ENCODE measurements at places on chromosomes 4 and X.

- no peak for DNase-seq
Observed at GRCh38 chrX:16797358-16797757, 11.1 kb downstream of the TXLNG start.

DNA sequence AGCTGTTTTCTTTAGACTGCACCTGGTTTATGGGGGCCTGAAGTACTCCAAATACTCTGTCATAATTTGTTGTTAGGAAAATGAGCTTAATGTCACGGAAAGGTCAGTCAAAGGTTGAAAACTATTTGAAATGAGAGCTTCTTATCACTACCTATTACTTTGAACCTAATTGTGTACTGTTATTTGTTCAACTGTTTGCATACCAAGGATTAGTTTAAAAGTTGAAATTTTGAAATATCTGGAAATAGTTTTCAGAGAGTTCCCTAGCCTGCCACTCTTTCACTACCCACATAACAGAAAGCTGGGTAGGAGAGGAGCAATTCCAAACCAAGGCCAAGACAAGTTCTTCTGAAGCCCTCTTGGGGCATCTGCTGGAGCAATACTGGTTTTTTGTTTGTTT, 28.0 kb upstream of the AP1AR start:
- DNase-seq = no peak

DNA sequence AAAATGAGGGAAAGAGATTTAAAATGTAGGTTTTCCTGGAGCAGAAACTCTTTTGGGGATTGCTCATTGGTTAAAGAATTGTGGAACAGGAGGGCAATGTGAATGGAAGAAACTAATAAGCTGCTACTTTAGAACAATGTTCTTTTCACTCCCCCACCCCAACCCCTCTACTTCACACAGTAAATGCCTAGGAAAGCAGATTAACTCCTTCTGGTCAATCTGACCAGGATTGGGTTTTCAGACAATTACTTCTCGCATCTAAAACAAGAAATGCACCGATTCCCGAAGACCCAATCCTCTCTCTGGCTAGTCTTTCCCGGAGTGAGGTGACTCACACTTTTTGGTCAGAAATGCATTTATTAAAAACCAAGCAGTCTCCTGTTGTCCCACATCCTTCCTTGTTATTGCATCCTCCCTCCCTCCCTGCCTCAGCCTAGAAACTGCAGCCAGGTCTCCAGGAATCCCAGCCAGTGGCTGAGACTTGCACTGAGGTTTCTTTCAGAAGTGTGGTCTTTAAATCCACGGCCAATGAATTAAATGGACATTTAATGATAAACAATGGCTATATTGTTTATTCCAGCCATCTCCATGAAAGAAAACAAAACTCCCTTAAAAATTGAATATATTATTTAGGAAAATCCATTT, 21.4 kb downstream of the MFAP3L start:
- DNase-seq = no peak

GRCh38 chr4:123659730-123660129, 263.1 kb downstream of the SPRY1 start:
- no peak for DNase-seq

DNA sequence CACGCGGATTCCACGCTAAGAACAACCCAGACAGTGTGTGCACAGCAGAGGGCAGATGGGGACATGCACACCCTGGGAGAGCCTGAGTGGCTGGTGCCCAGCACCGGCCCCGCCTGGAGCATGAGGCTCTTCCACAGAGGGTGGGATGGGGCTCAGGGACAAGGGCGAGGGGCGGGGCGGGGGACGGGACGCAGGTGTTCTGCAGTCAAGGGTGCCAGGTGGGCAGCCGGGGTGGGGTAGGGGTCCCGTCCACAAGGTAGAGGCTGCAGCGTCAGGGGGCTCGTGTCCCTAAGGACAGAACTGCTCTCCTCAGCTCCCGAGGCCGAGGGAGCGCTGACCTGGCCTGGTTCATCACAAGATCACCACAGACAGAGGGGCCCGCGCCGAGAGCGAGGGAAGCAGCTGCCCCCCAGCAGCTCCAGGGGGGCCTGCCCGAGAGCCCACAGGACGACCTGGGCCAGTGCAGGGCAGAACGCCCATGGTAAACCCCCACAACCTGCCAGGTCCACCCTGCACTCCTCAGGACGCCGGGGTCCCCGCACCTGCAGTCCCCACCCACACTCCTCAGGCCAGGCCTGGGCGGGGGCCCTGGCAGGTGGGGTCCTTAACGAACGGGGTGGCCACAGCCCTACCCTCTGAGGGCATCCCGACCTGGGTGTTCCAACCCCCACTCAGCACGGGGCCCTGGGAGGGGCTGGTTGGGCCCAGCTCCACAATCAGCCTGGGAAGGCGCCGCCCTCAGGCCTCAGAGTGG, 26.7 kb downstream of the CTBP1 start:
- DNase-seq = no peak

GRCh38 chrX:439241-439640, 52.5 kb upstream of the PPP2R3B start:
- DNase-seq = no peak

GRCh38 chr4:137896221-137896737, 345.9 kb downstream of the SLC7A11 start:
- no peak for DNase-seq

- no peak for DNase-seq
Observed at GRCh38 chr4:144808034-144808433, 162.1 kb downstream of the HHIP start.

DNA sequence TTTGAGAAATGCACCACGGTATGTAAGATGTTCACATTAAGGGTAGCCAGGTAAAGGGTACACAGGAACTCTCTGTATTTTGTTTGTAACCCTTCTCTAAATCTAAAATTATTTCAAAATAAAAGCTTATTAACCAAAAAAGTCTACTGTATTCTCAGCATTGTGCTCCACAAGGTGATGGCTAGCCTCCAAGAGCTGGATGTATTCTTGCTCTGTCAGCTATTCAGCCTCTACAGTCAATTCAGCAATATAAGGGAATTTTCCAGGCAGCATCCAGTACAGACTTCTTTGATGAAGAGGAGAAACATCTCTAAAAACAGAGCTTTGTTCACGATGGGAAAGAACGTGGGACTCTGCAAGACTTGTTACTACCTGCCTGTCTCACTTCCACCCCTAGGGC, 63.5 kb upstream of the MAOA start:
- no peak for DNase-seq

- no peak for DNase-seq
Observed at GRCh38 chrX:46703980-46704379, 54.9 kb downstream of the SLC9A7 start.

- DNase-seq = peak; percentile 19
Observed at GRCh38 chr4:8351931-8352367, 82.4 kb downstream of the HTRA3 start.

GRCh38 chr4:105060628-105061027, 86.0 kb upstream of the TET2 start:
- DNase-seq = no peak

- no peak for DNase-seq
Observed at GRCh38 chr4:156521631-156522030, 450.0 kb downstream of the PDGFC start.

DNA sequence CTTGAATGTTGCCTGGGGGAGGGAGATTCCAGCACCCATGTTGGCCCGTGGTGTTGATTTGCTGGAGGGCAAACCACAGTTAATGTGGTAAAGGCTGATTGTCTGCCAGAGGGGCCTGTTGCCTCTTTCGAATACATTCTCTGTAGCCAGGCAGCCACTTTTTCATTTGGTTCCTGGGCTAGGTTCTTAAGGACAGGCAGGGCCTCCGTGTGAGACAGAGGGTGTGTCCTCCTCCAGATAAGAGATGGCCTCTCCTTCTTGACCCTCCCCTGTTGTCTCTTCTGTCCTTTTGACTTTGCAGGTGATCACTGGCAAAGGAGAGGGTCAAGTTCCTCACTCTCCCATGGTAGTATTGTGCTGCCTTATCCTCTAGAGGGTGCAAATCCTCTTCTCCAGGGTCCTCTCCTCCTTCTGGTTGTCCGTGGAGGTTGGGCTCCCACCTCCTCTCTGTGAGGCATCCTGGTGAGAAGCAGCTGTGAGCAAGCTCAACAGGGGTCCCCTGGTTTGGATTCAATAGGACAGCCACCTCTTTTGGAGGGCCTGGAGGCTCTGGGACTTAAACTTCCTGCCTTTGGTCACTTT, 44.9 kb downstream of the ZNF182 start:
- DNase-seq = no peak

GRCh38 chr4:123020285-123020684, 97.9 kb upstream of the NUDT6 start:
- no peak for DNase-seq

- no peak for DNase-seq
Observed at GRCh38 chr4:959338-960139, 13.8 kb downstream of the DGKQ start.

GRCh38 chr4:6788123-6788522, 5.6 kb downstream of the KIAA0232 start:
- DNase-seq = no peak

DNA sequence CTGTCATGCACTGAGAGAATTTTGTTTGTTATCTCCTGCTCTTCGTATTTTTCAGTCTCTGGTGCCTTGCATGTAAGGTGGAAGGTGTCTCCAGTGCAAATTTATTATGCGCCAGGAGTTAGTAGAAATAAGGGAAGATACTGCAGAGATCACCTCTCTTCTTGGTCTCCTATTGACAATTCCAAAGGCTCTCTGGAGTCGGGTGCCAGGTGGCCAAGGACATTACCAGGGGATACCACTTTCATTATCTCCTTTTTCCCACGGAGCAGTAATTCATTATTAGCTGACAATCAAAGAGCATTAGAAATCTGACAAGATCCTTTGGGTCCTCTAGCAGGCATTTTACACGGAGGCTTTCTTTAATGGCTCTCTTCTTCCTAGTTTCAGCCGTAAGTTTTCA, 26.0 kb downstream of the ADD1 start:
- DNase-seq = no peak

DNA sequence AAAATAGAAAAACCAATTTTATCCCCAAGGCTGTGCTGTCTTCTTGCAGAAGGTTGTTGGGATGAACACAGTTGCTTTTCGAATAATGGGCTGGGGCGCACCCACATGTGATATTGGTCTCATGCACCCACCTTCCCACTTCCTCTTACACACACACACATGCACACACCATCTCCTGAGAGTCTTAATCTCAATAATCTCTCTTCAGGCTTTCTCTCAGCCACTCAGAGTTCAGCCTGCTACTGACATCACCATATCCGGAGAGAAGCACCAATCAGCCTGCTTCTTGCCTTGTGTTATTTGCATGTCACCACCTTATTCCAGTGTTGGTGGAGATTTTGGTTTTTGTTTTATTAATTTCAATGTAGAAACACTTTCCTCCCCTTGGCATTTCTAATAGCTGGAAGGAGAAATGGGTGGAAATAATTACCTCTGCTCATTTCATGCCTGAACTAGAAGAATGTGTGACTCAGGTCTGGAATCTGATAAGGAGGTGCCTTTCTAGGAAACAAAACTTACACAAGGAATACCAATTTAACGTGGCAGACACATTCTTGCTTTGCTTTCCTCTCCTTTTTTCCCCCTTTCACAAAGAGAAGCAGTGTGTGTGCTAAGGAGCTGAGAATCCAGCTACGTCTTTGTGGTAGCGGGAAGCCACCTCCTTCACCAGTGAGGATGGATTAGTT, 400.2 kb downstream of the MID1IP1 start:
- no peak for DNase-seq

- DNase-seq = no peak
Observed at GRCh38 chrX:132180929-132181328, 38.3 kb downstream of the RAP2C start.

DNA sequence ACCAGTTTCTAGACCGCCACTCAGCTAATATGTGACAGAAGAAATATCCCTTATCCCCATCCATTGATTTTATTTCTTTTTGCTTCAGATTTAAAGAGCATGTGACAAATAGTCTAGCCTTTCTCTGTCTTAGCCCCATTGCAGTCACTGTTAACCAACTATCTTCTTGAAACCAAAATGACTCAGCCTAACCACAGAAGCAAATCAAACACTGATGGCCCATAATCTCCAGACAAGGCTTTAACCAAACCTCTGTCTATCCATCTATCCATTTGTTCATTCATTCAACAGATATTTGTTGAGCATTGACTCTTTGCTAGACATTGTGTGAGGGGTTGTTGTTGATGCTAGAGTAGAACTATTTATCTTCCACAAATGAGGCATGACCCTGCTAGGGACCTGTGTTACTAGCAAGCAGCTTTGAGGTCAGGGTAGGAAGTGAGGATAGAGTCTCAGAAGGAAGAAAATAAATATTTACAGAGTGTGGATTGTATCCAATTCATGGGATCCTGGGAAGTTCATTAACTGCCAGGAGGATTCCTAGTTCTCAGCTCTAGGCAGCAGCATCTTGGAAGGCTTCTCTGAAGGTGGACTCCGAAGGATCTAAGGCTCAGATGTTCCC, 22.5 kb downstream of the HNRNPH2 start:
- DNase-seq = peak; percentile 37

DNA sequence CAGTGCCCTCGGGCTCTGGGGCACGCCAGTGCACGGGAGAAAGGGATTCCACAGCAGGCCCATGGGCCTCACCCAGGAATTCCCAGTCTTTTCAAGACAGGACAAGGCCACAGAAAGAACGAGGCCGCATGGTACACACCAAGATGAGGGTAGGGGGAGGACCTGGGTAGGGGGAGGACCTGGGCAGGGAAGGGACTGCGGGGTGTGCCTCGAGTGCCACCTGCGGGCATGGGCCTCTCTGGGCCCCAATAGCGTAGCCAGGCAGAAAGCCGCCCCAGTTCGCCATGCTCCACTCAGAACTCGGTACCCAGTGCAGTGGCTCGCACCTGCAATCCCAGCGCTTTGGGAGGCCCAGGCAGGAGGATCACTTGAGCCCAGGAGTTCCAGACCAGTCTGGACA, 14.0 kb upstream of the DUSP9 start:
- DNase-seq = no peak

DNA sequence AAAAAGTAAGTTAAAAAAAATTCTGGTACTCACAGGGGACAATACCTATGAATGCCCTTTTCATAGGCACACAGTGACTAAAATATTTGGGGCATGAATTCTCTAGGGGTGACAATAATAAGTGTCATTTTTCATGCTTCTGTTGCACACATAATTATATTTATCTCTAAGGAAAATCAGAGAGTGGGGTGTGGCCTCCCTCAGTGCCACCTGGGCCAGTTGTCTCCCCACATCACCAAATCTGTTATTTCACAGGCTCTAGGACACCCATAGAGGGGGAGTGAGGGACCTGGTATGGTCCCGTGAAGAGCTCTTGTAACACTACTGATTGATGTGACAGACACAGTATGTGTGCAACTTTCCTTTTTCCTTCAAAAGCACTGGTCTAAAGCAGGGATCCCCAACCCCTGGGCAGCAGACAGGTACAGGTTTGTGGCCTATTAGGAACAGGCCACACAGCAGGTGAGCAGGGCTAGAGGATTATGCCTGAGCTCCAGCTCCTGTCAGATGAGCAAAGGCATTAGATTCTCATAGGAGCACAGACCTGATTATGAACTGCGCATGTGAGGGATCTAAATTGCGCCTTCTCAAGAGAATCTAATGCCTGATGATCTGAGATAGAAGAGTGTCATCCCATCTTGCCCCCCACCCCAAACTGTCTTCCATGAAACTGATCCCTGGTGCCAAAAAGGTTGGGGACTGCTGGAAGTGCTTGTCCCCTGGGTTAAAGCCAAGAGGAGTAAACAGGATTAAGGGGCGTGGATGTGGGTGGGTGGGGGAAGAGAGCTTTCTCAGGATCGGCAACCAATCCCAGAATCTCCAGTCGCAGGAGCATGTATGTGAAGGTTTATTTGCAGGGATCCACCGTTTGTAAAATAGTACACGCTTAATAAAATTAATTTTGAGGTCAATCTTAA, 856 bp downstream of the SLC9B1 start:
- DNase-seq = peak; percentile 31

GRCh38 chr4:34289489-34289888, 1954.8 kb downstream of the ARAP2 start:
- DNase-seq = no peak

- no peak for DNase-seq
Observed at GRCh38 chr4:70925899-70926635, 23.9 kb downstream of the MOB1B start.

GRCh38 chr4:159150821-159151390, 48.0 kb downstream of the RAPGEF2 start:
- DNase-seq = no peak
